Hindlimb muscle (tissue), 1 donor: ENCODE measurements at places on chromosomes 12 and 14.

DNA sequence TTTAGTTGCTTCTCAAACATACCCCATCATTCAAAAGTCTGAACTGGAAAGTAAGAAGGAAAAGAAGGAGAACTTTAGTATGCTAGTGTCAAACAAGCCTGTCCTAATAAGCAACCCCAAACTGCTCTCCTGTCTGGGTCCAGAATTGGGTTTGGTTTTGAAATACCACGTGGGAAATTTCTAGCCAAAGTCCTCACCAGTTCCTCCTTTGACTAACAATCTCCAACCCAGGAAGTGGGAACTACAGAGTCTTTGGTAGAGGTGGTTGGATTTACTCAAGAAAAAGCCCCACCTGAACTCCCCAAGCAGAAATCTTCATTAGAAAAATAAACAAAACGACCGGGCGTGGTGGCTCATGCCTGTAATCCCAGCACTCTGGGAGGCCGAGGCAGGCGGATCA is 17.4 kb upstream of the EIF4B start:
- no peak for DNase-seq

DNA sequence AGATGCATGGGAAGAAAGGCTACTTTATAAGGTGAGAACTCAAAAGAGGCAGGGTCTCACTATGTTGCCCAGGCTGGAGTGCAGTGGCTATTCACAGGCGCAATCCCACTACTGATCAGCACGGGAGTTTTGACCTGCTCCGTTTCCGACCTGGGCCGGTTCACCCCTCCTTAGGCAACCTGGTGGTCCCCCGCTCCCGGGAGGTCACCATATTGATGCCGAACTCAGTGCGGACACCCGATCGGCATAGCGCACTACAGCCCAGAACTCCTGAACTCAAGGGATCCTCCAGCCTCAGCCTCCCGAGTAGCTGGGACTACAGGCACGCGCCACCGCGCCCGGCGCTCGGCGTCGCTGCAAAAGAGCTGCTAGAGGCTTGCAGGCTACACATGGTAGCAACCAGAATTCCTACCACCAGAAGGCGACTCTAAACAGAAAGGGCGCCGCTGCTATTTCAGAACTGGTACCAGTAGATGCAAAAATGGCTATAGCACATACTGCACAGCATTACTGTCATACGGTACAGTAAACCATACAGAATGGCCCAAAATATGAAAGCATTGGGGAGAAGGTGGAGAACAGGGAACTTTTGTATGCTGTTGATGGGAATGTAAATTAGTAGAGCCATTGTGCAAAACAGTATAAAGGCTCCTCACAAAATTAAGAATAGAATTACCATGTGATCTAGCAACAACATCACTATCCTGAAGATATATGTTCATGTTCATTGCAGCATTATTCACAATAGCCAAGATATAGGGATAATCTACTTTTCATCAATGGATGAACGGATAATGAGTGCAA is 1.2 kb upstream of the NEMF start:
- DNase-seq = peak; percentile 54

GRCh38 chr14:36502558-36503508 is 17.2 kb downstream of the NKX2-1 start:
- no peak for DNase-seq

- no peak for DNase-seq
Measured at GRCh38 chr12:27806259-27806658, 26.2 kb upstream of the MANSC4 start.

DNA sequence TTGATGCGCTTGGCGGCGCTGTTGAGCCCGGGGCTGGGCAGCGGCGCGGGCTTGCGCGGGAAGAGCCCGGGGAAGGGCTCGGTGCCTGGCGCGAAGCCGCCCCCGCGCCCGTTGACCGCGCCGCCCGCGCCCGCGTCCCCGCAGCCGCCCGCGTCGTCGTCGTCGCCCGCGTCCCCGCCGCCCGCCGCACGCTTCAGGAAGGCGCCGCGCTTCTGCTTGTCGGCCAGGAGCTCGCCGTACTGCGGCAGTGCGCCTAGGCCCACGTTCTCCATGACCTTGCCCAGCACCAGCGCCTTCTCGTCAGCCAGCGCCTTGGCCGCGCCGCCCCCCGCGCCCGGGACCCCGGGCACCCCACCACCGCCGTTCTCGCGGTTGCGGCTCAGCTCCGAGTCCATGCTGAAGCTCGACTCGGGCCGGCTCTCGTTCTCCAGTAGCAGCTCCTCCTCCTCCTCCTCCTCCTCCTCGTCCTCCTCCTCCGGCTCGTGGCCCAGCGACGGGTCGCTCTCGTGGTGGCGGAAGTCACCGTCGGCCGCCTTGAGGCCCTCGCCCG is 97.2 kb downstream of the BCL11B start:
- DNase-seq = no peak

DNA sequence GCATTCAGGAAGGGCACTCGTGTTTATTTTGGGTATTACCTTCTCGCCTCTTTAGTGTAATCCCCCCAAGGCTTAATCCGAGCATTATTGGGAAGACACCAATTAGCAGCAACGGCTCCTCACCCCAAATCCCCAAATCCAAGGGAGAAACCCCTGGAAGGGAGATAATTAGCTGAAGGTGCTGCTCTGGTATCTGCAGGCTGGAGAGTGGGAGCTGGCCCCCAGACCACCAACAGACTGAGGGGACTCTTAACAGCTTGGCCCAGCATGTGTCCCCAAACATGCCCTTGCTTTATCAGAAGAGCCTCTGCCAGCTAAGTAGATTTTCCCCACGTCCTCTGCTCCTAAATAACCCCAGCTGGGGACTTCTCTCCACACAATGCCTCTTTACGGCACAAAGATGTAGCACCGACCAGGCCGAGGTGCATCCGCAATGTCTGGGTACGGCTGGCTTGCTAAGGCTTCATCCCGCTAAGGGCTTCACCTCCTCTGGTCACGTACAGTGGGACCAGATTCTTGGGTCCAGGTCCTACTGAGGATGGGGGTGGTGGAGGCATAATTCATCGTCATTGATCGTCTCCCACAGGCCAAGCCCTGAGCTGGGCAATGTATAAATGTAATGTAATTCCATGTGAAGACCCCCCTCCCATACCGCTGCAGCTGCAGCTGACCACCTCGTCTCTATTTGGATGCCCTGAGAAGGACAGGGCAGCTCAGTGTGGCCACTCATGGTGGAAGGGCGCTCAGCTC is 123.7 kb upstream of the GSC start:
- DNase-seq = no peak

GRCh38 chr12:132056951-132057350 is 87.2 kb downstream of the DDX51 start:
- no peak for DNase-seq

DNA sequence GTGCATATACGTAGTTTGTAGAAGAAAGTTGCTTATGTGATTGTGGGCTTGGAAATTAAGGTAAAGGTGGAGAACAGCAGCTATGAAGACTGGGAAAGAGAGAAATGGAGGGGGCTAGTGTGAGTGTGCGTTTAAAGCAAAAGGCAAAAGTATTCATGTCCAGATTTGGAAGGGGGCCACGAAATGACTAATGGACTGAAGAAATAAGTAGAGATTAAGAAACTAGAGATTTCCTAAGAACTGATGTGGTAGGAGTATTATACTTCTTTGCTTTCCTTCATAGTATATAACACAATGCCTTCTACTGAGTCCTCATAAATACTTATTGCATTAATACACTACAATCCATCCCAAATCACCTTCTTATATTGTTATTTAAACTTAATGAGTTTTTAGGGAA is 298.6 kb upstream of the NOVA1 start:
- DNase-seq = no peak
